ENCODE measurements at places on chromosomes 16 and 17. TPM values are rescaled to one million over a fixed set of nuclear protein-coding genes. Genes with fewer than 3 reads are reported as not detected.

The HBA1 gene
- 4.1 TPM for total RNA-seq

The PIRT gene
- total RNA-seq = 10.3 TPM

The CMTM1 gene
- 3.0 TPM for total RNA-seq

The TEX19 gene
- total RNA-seq = not detected

The HBM gene
- total RNA-seq = not detected

The MT4 gene
- total RNA-seq = not detected

GRCh38 chr17:42775534-42776098, 2.4 kb downstream of the VPS25 start:
- no peak for DNase-seq

DNA sequence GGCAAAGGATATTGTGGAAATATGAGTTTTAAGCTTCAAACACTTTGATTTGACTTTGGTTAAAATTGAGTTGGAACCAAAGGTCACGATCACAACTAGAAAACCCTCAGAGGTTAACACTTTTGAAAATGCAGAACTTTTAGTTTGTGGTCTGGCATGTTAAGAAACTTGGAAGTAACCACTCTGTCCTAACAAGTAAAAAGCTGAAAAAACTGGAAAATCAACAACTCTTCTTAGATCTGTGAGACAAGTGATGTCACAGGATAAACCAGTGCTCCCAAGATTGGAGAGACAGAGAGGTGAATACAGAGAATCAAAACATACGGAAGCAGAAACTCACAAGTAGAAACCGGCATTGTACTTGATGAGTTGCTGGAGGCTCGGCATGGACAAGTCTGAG, 17.4 kb downstream of the MFSD6L start:
- DNase-seq = no peak

- no peak for DNase-seq
These were observed 51.0 kb upstream of the GPRC5B start for GRCh38 chr16:19935694-19936093.

DNA sequence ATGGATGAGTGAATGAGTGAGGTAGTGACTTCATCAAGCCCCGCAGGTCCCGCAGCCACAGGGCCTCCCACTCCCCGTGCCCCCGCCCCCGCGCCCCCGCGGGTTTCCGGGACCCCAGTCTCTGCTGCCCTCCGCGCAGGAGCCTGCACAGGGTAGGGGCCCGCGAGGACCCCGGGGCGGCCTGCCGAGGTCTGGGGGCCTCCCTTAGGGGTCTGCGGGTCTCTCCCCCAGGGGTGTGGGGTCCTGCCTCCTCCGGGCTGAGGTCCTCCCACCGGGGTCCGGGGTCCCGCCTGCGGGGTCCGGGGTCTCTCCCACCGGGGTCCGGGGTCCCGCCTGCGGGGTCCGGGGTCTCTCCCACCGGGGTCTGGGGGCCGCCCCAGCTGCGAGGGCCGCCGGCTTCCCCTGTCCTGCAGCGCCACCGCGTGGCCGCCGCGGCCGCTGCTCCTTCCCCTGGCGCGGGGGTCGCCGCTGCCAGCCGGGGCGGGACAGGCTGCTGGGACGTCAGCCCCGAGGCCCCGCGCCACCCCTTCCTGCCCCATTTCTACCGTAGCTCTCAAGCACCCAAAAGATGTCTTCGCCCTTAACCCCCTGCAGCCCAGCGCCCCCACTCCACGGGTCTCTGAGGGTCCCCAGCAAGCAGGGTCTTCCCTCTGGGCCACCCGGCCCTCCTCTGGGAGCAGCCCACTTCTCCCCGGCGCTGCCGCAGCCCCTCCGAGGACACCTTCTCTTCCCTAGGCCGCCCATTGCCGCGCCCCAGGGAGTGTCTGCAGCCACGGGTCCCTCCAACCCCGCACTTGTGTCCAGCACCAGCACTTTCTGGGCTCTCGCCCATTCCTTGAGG, 10.4 kb upstream of the CHMP6 start:
- no peak for DNase-seq

DNA sequence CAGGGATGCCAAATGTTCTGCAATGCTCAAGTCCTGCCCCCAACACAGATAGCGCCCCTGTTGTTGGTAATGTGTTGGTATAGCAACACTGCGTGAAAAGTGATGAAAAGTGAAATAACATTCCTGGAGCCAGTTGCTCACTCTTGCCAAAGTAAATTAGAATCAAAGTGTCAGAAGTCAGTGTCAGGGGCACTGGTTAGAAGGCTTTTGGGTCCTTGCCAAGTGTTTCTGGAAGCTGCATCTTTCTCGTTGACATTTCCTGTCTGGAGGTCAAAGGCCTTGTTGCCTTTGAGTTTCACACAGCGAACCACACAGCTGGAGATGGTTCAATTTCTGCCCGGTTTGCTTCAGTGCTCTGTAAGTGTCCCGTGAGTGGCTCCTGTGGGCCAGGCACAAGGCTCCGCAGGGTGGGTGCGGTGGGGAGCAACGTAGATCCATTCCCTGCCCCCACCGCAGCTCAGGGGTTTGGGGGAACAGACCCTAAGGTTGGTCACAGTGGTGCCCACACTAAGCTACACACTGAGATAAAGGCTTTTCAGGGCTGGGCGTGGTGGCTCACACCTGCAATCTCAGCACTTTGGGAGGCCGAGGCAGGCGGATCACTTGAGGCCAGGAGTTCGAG, 3.6 kb upstream of the SLC16A5 start:
- DNase-seq = no peak

- DNase-seq = peak; percentile 84
These were observed 20.8 kb upstream of the ZNF423 start for GRCh38 chr16:49876716-49877129.

GRCh38 chr17:31752584-31752983, 106.5 kb downstream of the COPRS start:
- no peak for DNase-seq

- no peak for DNase-seq
These were observed 1.0 kb upstream of the HSBP1 start for GRCh38 chr16:83806731-83807130.

GRCh38 chr16:85960486-85961046, 61.6 kb downstream of the IRF8 start:
- no peak for DNase-seq

- DNase-seq = peak; percentile 81
These were observed 904 bp downstream of the MAP2K3 start for GRCh38 chr17:21285164-21286065.

GRCh38 chr17:79792341-79792871, 4.5 kb downstream of the CBX8 start:
- no peak for DNase-seq

DNA sequence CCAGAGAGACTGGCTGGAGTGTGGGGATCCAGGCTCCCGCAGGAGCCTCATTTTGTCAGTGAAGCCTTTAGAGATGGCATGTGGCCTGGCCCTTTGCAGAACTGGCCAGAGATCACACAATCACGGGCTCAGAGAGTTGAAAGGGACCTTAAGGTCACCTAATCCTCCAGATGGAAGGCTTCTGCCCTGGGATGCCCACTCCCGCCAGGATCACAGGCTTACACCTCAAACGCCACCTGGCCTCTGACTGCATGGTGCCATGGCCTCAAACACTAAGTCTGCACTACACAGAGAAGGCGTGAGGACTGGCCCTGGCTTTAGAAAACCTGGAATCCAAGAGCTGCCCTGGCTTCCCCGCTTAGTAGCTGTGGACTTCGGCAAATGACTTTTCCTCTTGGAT, 306.8 kb upstream of the CCL2 start:
- DNase-seq = no peak

- peak; percentile 69 for DNase-seq
These were observed 1.1 kb downstream of the CREBBP start for GRCh38 chr16:3879258-3879886.

DNA sequence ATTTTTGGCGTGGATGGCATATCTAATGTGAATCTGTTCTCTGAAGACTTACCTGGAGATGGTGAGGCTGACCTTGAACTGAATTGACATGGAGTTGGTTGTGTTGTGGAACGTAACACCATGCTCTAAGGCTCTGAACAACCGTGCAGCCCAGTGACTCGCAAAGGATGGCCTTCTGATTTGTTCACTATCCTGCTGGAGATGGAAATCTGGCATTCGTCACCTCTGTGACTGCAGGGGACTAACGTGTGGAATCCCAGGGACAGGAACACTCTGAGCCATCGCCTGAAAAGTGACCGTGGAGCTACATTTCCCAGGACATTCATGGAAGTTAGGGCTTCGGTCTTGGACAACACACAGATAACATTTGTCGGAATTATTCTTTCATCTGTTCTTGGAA, 61.1 kb downstream of the BANP start:
- no peak for DNase-seq

- DNase-seq = no peak
These were observed 122.7 kb upstream of the ZFHX3 start for GRCh38 chr16:73170612-73171038.

DNA sequence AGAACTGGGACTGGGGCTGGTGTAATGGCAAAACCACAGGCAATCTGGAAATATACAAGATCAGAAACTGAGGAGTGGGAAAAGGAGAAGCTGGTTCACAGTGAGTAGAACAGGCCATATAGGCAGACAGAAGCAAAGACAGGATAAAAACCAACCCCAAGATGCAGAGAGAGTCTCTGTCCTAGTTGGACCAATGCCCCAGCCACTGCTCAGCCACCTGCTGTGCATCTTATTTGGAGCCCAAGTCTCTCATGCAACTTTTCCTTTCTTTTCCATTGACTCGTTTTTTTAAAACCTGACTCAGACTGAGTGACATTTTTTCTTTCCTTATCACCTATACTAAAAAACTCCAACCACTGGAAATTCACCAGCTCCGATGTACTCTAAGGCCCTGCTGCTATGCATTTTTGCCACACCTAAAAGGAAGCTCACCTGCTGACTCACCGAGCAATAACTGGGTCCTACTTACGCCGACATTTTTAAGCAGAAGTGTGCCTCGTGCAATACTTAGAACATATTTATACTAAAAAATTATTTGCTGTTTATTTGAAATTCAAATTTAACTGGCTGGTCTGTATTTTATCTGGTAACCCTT, 100.8 kb upstream of the XYLT1 start:
- DNase-seq = no peak
